ENCODE measurements at places on chromosomes 6 and 20. TPM values are rescaled to one million over a fixed set of nuclear protein-coding genes. Genes with fewer than 3 reads are reported as not detected.

The KCNK5 gene
- total RNA-seq: 1.2 TPM

The SPATA25 gene
- 8.6 TPM for total RNA-seq

- no peak for DNase-seq
These were observed 81.9 kb downstream of the NCOA3 start for GRCh38 chr20:47583551-47583950.

The PTCHD4 gene
- total RNA-seq: 1.5 TPM

GRCh38 chr20:51614687-51615086 is 72.2 kb upstream of the NFATC2 start:
- no peak for DNase-seq

The PRDM13 gene
- not detected for total RNA-seq

The SLC22A3 gene
- 48.4 TPM for total RNA-seq

- DNase-seq: no peak
These were observed 49.5 kb downstream of the EPB41L2 start for GRCh38 chr6:131013495-131013894.

GRCh38 chr6:109939654-109940053 is 38.5 kb upstream of the GPR6 start:
- DNase-seq: no peak

DNA sequence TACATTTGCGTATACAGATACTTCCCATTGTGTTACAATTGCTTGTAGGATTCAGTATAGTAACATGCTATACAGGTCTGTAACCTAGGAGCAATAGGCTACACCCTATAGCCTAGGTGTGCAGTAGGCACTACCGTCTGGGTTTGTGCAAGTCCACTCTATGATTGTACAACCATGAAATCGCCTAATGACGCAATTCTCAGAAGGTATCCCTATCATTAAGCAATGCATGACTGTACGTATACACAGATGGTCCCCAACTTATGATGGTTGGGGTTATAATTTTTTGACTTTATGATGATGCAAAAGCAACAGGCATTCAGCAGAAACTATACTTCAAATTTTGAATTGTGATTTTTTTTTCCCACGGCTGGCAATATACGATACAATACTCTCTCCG is 458.2 kb upstream of the NOX3 start:
- no peak for DNase-seq

DNA sequence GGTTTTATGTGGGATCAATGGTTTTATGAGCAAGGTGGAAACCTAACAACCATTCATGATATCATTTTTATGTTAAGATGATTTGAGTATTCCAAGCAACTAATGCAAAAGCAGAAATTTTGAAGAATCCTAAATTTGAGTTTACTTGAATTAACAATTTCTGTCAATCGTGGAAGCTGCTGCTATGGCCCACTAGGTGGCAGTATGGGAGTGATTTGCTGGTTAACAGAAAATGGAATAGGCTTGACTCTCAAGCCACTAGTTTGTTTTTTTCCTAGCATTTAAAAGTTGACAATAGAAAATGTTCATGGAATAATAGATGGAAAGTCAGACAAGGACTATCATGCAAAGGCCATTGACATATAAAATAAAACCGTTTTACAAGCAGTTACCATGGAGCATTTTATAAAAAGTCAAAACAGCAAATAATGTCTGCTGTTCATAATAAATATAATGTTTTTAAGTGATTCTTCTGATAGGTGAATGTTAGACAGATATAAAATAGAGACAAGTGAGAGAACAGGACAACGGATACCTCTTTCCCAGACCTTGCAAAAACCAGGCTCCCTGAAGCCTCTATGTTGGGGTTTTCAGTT is 43.0 kb upstream of the TMEM200A start:
- no peak for DNase-seq

The OR14J1 gene
- not detected for total RNA-seq

The CNR1 gene
- total RNA-seq: 12.2 TPM

- no peak for DNase-seq
These were observed 192.5 kb upstream of the ZFP64 start for GRCh38 chr20:52383995-52384621.

The CALHM6 gene
- 1.8 TPM for total RNA-seq

GRCh38 chr6:108650325-108650724 is 89.6 kb downstream of the FOXO3 start:
- DNase-seq: no peak

The CARMIL1 gene
- total RNA-seq: 32.2 TPM

DNA sequence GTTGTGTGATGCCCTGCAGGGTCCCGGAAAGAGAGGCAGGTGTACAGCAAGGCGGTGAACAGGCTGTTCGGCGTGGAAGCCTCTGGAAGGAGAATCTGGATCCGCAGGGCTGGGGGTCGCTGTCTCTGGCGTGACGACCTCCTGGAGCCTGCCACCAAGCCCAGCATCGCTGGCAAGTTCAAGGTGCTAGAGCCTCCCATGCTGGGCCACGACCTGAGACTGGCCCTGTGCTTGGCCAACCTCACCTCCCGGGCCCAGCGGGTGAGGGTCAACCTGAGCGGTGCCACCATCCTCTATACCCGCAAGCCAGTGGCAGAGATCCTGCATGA is 36.5 kb downstream of the TGM6 start:
- no peak for DNase-seq

Data from aorta (tissue), 5 donors.